PC-9 (cell line): ENCODE measurements at places on chromosomes 7 and 10.
A peak's percentile ranks its signal among the peaks of the same experiment; 100 is the strongest.

DNA sequence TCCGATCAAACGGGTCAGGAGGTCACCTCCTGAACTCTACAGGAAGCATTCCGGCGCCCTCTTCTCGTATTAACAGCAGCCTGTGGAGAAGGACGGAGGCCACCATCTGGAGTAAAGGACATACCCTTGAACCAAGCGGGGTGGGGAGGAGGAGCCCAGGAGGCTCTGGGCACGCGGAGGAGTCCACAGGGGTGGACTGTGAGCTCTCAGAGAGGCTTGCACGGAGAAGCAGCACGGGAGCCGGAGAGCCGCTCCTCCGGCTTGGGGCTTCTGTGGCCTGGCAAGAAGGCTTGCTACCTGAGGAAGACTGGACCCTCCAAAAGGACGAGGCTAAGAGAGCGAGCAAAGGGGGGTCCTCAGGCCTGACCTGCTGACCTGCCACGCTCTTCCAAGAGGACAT is 77.9 kb downstream of the MAD1L1 start:
- no peak for DNase-seq

- DNase-seq = no peak
Measured at GRCh38 chr10:64320448-64320847, 799.2 kb downstream of the REEP3 start.

- no peak for DNase-seq
Measured at GRCh38 chr10:12603766-12604470, 254.6 kb downstream of the CAMK1D start.

DNA sequence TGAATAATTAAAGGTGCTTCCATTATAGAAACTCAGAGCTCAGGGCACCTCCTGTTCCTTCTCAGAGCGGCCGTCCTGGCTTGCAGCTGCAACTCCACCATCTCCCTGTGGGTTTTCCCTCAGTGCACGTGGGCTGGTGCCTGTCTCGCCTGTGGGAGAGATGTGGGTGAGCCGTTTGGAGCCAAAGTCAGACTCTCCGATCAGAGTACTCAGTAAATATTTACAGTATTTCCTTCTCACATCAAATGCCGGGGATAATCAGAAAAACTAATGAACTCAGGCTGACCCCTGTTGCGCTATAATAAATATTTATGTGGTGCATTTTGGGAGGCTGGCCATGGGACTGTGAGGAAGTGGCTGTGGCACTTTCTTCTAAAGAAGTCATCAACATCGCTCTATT is 155.8 kb upstream of the HABP2 start:
- no peak for DNase-seq

- no peak for DNase-seq
Measured at GRCh38 chr7:32042900-32043299, 27.3 kb downstream of the PDE1C start.

GRCh38 chr10:127948791-127949190 is 41.9 kb downstream of the PTPRE start:
- no peak for DNase-seq

- DNase-seq = no peak
Measured at GRCh38 chr10:31051703-31052102, 20.0 kb upstream of the ZNF438 start.

GRCh38 chr7:44216019-44216418 is 15.2 kb downstream of the YKT6 start:
- no peak for DNase-seq

DNA sequence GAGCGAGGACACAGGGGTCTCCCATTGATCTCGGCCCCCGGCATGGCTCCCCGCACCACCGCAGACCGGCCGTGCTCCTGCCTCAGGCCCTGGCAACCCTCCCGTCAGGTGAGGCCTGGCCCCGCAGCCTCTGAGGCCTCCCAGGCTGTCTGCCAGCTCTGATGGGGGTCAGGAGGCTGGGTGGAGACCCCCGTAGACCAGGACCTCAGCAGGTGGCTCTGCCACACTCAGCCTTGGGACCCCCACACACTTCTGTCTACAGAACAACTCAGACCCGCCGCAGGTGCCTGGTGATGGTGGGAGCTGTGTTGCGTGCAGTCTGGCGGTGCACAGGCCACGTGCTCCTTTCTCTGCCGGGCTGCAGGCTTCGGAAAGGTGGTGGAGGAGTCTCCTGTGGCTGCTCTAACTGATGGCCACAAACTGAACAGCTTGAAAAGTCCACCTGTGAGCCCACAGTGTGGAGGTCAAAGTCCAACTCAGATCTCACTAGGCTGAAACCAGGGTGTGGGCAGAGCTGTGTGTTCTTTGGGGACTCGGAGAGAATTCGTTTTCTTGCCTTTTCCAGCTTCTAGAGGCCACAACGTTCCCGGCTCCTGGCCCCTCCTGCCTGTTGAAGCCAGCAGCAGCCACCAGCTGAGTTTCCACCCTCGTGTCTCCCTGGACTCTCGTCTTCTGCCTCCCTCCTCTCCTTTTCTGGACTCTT is 62.5 kb downstream of the PWWP2B start:
- DNase-seq = no peak

- no peak for DNase-seq
Measured at GRCh38 chr7:2512713-2513112, 6.9 kb upstream of the LFNG start.

DNA sequence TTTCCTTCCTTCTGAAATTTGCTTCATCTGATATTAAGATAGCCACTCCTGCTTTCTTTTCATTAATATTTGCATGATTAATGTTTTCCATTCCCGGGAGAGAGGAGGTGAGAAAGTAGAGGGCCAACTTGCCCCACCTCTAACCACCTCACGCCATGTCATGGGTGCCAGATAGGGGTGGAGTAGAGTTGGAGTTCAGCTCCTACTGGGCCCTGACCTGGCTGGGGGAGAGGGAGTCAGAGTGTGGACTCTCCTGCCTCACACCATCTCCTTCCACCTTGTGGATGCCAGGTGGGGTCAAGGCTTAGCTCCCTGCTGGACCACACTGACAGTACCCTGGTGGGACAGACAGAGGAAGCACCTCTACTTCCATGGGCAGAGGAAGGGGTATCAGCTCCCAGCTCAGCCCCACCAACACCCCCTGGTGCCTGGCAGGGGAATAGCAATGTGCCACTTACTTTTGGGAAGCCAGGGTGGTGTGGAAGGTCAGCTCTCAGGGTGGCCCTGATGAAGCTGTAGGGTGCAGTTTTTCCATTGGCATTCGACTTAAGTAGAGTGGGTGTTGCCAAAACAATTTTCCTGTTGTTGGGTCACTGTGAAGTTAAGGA is 28.0 kb downstream of the CHST12 start:
- DNase-seq = no peak

- no peak for DNase-seq
Measured at GRCh38 chr10:8987712-8988111, 933.2 kb downstream of the GATA3 start.

DNA sequence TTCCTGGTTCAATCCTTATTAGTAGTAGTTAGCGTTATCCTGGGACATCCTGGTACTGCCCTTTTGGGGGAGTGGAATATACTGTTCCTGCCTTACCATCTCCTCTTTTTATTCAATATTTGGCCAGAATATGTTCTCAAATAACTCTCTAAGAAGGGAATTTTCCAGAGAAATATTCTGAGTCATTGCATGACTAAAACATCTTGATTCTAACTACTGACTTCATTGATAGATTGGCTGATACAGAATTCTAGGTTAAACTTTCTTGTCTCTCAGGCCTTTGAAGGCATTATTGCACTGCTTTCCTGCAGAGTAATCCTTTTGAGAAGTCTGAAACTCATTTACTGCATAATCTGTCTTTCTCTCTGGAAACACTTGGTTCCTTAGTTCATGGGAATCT is 275.5 kb upstream of the DGKB start:
- no peak for DNase-seq

GRCh38 chr7:1569016-1569415 is 816 bp downstream of the PSMG3 start:
- peak; percentile 69 for DNase-seq

DNA sequence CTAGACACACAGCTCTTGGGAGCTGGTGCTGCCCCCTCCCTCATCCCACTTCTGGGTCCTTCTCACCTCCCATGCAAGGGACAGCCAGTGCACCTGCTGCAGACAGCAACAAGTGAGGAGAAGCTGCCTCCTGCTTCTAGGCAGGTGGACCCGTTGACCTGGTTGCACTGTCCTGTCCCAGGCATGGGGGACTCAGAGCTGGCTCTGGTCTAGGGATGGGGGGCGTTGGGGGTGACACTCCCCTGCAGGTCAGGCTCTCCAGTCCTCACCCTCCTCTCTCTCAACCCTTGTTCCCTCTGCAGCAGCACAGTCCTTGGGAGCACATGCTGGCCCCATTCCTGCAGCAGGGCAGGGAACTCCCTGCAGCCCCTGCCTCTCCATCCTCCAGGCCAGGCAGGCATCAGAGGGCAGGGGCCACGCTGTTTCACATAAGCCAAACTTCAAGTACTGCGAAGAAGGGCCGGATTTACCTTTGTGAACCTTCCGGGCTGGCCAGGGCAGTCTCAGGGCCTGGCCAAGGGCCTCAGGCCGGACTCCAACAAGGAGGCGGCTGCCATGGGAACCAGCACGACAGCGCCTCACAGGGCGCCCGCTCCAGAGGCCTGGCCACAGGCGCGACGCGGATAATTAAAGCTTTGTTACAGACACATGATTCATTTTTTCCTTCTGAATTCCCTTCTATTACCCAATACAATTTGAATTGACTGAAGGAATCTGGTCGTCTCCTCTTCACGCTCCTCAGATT is 48.5 kb downstream of the RASGEF1A start:
- peak; percentile 75 for DNase-seq

DNA sequence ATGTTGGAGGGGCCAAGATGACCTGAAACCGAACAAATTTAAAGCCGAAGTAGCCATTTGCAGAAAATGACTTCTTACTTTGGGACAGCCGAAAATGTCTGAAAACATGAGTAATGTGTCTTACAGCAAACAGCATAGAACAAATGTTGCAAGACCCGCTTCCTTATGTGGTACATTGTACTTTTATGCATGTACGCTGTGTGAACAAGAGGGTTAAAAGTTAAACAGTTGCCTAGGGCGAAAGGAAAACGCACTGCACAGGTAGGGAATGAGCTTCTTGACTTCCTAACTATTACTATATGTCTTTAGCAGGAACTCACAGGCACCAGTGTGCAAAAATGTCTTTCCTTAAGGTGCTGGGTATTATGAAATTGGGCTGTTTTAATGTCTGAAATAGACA is 303.5 kb upstream of the MGMT start:
- DNase-seq = no peak

GRCh38 chr10:78277314-78278057 is 243.8 kb downstream of the RPS24 start:
- no peak for DNase-seq

DNA sequence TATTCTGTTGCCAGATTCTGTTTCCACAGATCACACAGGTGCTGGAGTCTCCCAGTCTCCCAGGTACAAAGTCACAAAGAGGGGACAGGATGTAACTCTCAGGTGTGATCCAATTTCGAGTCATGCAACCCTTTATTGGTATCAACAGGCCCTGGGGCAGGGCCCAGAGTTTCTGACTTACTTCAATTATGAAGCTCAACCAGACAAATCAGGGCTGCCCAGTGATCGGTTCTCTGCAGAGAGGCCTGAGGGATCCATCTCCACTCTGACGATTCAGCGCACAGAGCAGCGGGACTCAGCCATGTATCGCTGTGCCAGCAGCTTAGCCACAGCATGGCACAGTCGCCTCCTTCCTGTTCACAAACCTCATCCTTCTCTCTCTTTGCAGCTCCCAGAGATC is 237.5 kb upstream of the PRSS1 start:
- no peak for DNase-seq

DNA sequence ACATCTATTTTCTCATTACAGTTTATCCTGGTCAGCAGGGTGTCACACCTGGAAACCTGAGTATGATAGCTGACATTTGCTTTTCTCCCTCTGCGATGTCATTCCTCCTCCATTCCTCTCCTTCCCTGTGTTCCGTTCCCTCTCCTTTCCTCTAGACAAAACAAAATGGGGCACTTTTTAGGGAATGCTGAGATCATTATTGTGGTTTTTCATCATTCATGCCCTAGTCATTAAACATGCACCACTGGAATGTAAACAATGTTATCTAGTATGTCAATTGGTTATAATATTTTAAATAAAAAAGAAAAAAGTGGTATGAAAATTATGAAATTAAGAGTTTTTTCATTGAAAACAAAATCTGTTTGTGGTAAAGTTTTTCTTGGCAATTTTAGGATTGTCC is 132.6 kb downstream of the MAPK8 start:
- DNase-seq = no peak

GRCh38 chr7:65307651-65308299 is 65.9 kb upstream of the ZNF92 start:
- peak; percentile 31 for DNase-seq

DNA sequence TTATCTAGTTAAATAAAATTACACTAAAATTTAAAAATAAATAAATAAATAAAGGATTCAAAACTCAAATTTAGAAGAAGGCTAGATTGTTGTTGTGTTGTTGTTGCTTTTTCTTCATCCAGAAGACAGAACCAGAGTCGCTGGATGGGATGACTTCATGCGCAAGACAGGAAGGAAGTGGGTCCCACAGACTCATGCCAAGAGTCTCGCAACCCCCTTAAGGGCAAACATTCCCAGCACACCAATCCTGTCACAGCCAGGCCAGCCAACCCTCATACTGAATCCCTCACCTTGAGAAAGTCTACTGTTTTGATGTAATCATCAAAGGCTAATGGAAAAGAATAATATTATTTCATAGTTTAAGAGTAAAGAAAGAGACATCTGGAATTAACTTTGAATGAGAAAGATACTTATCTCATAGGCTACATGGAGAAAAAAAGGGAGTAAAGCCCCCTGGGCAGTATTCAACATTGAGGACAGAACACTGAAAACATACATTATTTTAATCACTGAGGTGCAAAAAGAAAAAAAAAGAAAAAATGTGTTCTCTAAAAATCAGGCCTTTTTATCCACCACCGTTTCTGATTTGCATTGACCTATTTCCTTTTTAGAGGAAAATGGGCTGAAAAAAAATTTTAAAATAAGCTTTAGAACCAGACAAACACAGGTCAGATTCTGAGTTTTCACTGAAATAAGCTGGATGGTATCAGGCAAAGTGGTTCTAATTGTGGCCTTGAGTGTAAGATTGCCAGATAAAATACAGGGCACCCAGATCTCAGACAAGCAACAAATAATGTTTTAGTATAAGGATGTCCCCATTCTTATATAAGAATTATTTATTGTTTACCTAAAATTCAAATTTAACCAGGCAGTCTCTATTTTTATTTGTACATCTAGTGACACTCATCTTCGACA is 826.5 kb downstream of the TNS3 start:
- DNase-seq = no peak

DNA sequence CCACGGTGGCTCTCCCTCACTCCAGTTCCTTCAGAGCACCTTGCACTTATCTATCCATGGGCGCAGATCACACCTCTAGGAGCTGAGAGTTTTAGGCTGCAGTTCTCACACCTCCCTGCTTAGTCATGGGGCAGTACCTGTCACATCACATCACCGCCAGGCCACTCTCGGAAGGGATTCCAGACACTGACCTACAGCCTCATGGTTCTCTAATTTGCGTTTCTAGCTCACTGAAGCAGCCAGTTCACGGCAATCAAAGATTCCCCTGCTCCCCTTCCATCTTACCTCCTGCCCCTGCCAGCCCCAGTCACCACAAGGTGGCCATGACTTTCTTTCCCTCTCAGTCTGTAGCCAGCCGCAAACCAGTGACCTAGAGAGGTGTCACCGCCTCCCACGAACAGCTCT is 34.2 kb downstream of the ADRB1 start:
- DNase-seq = no peak

- no peak for DNase-seq
Measured at GRCh38 chr10:78292982-78293865, 259.6 kb downstream of the RPS24 start.

- no peak for DNase-seq
Measured at GRCh38 chr10:78684947-78685346, 383.8 kb upstream of the ZMIZ1 start.
